ENCODE measurements at places on chromosomes 1 and 21.

- DNase-seq: no peak
These were observed 11.8 kb upstream of the SLAMF7 start for GRCh38 chr1:160727316-160727640.

- no peak for DNase-seq
These were observed 1.9 kb downstream of the SLC16A1 start for GRCh38 chr1:112954017-112954650.

DNA sequence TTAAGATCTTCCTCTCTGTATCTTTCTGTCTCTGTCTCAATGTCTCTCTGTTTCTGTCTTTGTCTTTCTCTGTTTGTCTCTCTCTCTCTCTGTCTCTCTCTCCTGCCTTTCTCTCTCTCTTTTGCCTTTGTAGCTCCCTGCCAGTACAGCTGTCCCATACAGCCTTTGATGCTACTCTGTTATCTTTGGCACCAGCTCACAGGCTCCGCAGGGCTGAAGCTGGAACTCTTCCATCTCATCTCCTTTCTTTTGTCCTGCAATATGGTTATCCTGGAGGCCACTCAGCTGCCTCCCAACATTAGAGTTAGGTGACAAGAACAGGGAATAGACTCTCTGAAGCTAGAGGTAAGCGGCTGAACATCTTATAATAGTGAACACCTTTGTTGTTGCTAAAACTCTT lies 354.3 kb upstream of the NEGR1 start:
- DNase-seq: no peak

DNA sequence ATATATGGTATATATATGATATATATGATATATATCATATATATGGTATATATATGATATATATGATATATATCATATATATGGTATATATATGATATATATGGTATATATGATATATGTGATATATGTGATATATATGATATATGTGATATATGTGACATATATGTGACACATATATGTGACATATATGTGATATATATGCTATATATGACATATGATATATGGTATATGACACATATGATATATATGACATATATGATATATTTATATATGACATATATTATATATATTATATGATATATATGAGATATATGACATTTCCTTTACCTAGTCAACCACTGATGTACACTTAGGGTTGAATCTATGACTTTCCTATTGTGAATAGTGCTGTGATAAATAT lies 36.1 kb upstream of the EEIG2 start:
- no peak for DNase-seq

GRCh38 chr1:117565745-117566455 lies 39.9 kb upstream of the TENT5C start:
- DNase-seq: no peak

DNA sequence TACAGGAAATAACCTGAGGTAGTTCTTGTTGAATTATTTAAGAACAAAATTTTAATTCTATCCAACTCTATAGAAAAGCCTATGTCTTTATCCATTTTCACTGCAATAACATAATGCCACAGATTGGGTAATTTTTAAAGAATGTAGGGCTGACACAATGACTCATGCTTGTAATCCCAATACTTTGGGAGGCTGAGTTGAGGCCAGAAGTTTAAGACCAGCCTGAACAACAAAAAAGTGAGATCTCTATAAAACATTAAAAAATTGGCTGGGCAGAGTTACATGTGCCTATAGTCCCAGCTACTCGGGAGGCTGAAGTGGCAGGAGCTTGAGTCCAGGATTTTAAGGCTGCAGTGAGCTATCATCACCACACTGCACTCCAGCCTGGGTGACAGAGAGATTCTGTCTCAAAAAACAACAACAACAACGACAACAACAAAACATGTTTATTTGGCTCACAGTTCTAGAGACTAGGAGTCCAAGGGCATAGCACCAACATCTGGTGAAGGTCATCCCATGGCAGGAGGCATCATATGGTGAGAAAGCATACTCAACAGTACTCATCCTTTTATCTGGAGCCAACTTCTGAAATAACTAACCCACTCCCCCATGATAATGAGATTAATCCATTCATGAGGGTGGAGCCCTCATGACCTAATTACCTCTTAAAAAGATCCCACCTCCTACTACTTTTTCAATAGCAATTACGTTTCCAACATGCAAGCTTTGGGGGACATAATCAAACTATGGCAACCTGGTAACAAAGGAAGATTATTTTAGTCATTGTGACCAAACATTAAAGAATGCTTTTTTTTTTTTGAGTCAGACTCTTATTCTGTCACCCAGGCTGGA lies 59.6 kb downstream of the ABL2 start:
- DNase-seq: no peak
